ENCODE measurements at places on chromosomes 16 and 17.

- no peak for DNase-seq
Observed at GRCh38 chr16:78542419-78542818, 443.0 kb downstream of the WWOX start.

- no peak for DNase-seq
Observed at GRCh38 chr17:40722241-40722640, 18.7 kb upstream of the KRT24 start.

- DNase-seq, result no peak
Observed at GRCh38 chr16:57695680-57696069, 1.1 kb downstream of the DRC7 start.

DNA sequence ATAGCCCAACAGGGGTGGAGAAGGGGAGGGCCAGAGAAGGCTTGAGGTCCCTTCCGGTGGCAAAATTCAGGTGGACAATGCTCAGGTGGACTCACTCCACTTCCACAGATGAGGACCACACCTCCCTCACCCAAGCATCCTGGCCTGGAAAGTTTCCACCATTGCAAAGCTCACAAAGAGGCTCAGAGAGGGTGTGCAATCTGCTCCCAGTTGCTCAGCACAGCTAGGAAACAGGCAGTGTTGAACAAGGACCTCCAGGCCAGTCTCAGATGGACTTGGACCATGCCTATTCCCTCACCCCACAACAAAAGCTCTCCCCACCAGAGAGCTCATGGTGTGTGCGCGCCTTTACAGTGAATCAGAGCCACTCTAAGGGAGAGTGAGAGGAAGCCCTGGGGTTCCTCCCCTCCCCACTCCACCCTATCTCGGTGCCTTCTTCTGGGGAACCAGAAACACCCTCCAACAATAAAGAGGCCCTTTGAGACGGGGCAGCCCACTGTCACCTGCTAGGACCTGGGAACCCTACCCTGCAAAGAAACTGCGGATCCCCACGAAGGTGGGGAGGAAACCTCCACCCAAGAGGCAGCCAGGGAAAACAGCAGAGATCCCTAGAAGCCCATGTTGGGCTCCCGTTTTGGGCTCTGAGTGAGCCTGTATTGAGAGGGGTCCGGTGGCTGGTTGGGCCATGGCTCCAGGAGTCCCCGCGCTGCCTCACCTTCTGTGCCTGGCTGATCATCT lies 1.6 kb downstream of the FAM83G start:
- no peak for DNase-seq

GRCh38 chr16:2511128-2511800 lies 2.5 kb upstream of the ATP6V0C start:
- DNase-seq, result no peak

GRCh38 chr16:78479723-78480122 lies 380.3 kb downstream of the WWOX start:
- DNase-seq, result no peak

DNA sequence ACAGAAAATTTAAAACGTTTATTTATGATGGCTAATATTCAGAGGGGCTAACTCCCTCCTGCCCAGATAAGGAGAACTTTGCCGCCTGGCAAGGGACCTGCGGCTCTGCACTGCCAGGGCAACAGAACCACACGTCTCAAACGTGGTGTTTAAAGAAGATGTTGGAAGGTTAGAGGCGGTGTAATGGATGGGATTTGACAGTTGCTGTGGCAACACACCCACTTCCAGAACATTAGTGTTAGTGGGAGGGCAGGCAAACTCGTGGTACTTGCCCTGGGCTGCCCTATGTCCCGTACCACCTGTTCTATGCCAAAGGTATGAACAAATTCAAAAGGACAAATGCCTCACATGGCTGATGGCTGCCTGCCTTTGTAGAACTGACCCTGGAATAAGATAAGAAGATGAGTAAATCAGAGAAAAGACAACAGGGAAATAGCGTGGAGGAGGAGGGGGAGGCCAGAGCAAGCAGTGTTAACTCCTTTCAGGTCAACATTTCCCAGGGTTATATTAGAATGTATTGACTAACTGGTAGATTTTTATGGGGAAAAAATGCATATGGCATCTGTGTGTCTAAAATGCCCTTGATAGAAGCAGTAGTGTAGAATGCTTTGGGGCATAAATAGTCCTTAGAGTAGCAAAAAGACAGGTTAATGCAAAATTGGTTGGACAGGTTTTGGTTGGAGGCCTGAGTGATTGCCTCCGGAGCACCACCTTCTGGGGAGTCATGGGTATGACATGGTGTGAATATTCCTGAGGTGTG lies 30.8 kb downstream of the HLF start:
- DNase-seq, result peak; percentile 31

DNA sequence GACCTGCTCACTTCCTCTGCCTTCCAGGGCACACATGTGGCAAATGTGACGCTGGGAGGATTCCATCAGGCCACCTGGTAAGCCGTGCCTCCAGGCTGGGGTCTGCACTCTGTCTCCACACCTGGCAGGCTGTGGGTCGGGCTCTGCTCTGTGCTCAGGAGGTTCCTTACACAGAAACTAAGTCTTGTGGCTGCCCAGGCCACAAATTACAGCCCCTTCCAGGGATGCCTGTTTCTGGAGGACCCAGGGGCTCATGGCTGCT lies 58.2 kb downstream of the RMI2 start:
- no peak for DNase-seq

- DNase-seq, result no peak
Observed at GRCh38 chr16:9049241-9049640, 42.2 kb upstream of the HAPSTR1 start.

DNA sequence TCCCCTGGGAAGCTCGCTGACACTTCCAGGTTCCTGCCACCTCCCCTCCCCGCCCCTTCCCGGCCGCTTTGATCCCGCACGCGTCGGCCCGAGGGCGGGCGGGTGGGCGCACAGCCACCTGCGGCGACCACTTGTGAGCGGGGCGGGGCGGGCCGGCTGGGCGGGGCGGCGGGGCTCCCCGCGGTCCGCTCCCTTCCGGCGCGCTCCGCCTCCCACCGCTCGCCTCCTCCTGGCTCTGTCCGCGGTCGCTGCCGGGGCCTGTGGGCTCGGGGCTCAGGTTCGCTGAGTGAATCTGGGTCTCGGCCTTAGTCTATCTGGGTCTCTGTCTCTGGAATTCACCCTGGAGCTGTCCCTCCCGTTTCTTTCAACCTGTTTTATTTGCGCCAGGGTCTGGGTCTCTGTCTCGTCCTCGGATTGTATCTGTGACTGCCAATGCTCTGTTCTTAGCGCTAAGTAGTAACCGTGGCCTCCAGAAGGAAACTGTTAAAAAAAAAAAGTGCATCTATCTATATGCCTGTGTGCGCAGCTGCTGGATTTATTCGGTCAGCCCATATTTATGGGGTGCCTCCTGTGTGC lies 2.7 kb upstream of the HES7 start:
- DNase-seq, result no peak

DNA sequence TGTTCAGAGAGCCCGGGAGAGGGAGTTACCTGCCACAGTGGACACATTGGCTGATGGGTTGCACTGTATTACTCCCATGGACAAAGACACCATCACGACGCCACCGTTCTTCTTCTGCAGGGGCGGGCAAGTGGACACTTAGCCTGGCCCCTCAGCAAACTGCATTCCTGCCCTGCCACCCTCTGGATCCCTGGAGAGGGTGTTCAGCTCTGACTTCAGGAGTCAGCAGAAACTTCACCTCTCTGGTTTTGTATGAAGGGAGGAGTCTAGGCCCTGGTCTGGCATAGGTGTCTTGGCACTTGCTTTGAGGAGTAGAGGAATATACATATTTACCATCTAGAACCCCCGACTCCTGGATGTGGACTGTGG lies 9.3 kb downstream of the DPEP2 start:
- DNase-seq, result no peak

DNA sequence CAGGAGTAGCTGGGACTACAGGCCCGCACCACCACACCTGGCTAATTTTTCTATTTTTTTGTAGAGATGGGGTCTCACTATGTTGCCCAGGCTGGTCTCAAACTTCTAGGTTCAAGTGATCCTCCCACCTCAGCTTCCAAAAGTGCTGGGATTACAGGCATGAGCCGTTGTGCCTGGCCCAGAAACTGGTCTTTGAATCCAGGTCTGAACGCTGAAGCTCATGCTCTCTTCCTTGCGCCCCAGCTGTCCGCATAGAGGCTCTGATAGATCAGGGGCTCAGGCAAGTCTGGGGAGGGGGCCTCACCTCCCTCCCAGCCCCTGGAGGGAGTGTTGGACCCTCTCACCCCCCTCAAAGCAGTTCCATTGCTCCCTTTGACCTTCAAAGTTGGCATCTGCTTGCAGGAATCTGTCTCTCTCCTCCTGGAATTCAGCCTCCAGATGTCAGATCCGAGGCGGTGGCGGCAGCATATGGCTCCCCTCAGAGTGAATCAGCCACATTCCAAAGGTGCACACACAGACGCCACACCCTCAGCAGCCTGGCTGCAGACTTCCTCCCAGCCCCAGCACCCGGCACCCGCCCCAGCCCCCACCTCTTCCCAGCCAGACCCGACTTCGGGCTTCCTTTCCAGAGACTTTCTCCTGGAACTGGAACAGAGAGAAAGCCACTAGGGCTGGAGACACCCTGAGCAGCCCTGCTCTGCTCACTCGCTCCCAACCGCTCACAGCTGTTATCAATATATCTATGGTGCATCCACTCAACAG lies 16.9 kb upstream of the GLIS2 start:
- peak; percentile 81 for DNase-seq

- DNase-seq, result no peak
Observed at GRCh38 chr17:37214416-37214815, 161.4 kb upstream of the C17orf78 start.

- DNase-seq, result no peak
Observed at GRCh38 chr17:15366026-15366425, 24.6 kb upstream of the TEKT3 start.

GRCh38 chr16:9408297-9408878 lies 316.9 kb downstream of the HAPSTR1 start:
- no peak for DNase-seq
